CD14-positive monocyte (primary cell): ENCODE measurements at places on chromosomes 12 and 14. TPM values are rescaled to one million over a fixed set of nuclear protein-coding genes. Genes with fewer than 3 reads are reported as not detected.
A peak's percentile ranks its signal among the peaks of the same experiment; 100 is the strongest.

LRRC43 gene
- not detected for polyA plus RNA-seq

TMEM119 gene
- polyA plus RNA-seq: 0.18 TPM

PAH gene
- polyA plus RNA-seq: not detected in 2 replicates

TAS2R42 gene
- not detected for polyA plus RNA-seq

DAO gene
- polyA plus RNA-seq: not detected

GRCh38 chr14:75077794-75078193 is 8.4 kb downstream of the ZC2HC1C start:
- no peak for DNase-seq
- no peak overlapping the region for H3K27ac ChIP-seq
- H3K27me3 ChIP-seq: no peaks in the 10 kb centered on the region
- no peaks in the 10 kb centered on the region for H3K4me1 ChIP-seq

DNA sequence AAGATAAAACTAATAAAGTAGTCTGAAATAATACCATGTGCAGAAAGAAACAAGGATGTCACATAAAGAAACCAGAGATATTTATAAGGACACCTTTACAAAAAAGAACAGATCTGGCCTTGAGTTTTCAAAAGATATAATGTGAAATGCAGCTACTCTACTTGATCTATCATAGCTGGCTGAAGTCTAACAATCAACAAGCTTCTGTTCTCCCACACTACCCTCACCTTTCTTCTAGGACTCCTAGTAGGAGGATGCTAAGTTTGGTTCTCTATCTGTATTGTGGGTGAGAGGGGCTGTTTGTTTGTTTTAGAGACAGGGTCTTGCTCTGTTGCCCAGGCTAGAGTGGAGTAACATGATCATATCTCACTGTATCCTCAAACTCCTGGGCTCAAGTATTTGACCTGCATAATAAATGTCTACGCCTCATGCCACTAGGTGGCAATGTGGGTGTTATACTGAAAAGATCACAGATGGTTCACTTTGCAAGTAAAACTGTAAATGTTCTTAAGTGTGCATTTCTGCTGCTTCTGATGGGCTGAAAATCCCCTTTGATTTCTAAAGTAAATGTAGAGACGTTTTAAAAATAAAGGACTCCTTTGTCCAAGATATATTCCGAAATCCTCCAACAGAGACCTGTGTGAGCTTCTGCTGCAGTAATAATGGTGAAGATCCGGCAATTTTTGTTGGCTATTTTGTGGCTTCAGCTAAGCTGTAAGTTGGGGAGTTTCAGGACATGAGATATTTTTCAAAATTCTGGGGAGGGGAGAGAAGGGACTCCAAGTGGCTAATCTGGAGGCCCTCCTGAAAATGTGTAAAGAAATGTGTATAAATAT is 269.3 kb downstream of the DAD1 start:
- no peak overlapping the region for H3K27ac ChIP-seq
- H3K4me3 ChIP-seq: no peak overlapping the region
- peak; percentile 2 for DNase-seq
- H3K4me1 ChIP-seq: no peaks in the 10 kb centered on the region

GRCh38 chr12:130872179-130873096 is 572 bp downstream of the RAN start:
- DNase-seq: peak; percentile 20
- peaks cover 30% of the 10 kb centered on the region for H3K4me1 ChIP-seq
- H3K27ac ChIP-seq: peak overlapping the region; percentile 69
- H3K4me3 ChIP-seq: peak overlapping the region; percentile 81
- H3K36me3 ChIP-seq: peaks cover 38% of the 10 kb centered on the region

DNA sequence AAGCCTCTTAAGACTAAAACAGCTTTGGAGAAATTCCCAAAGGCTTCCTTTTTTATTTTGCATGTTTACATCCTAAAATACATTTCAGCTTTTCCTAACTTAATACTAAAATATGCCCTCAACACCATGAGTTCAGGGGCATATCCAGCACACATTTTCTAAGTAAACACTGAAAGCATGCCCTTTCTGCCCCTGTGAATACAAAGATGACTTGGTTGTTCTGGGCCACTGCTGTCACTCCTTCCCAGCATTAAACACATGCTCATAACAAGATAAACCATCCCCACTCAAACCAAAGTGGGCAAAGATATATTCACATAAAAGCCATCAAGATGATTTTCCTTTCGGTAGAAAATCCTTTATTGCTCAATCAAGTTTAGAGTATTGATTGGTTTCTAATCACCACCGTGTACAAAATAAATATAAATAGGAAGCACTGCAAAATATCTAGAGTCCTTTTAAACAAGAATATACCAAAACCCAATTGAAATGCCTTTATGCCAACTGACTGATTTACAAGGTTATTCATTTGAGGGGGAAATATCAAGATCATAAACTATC is 1.9 kb downstream of the CCNB1IP1 start:
- DNase-seq: no peak
- peaks cover 17% of the 10 kb centered on the region for H3K4me1 ChIP-seq
- no peaks in the 10 kb centered on the region for H3K27me3 ChIP-seq

GRCh38 chr14:61750708-61751474 is 11.3 kb upstream of the SNAPC1 start:
- H3K27ac ChIP-seq: peak overlapping the region; percentile 70
- H3K4me3 ChIP-seq: peak overlapping the region; percentile 80
- peaks cover 37% of the 10 kb centered on the region for H3K4me1 ChIP-seq
- DNase-seq: peak; percentile 78
- H3K27me3 ChIP-seq: no peaks in the 10 kb centered on the region
